ENCODE measurements at places on chromosomes 7 and 10.

DNA sequence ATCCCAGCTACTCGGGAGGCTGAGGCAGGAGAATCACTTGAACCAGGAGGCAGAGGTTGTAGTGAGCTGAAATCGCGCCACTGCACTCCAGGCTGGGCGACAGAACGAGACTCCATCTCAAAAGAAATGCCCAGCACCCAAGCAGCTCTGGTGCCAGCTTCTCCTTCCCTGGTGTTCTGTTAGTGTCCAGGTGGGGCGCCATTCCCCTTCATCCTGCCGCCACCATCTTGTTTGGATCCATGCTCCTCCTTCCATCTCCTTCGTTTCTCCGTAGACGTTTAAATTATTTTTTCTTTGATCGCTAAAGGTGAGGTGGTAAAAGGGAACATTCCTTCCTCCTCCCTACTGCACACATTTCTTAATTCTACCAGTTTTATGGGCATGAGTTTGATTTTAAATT lies 30.3 kb downstream of the PROSER2 start:
- DNase-seq: no peak

- DNase-seq: no peak
Measured at GRCh38 chr10:116201011-116201410, 72.0 kb downstream of the GFRA1 start.

DNA sequence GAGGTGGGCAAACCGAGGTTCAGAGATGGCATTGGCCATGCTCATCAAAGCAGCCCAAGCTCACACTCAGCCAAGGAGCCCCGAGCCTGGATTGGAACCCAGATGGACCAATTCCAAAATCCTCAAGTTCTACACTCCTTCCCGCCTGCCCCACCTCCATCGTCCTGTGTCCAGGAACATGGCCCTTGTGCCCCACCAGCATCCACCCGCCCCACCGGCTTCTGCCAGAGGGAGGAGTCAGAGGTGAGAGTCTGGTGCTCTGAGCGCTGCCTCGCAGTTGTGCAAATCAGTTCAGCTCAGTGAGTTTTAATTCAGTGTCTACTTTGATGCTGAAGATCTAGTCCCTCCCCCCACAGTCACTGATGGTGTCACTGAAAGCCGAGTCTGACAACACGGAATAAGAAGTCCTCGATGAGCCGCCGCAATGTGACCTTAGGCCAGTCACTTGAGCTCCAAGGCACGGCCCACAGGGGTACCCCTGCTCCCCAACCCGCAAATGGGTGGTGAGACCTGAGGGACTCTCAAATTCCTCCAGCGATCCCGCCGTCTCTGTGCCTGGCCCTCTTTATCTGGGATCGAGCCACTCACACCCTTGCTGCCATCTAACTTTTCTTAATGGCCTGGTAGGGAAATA lies 26.3 kb downstream of the PRKAG2 start:
- DNase-seq: no peak

DNA sequence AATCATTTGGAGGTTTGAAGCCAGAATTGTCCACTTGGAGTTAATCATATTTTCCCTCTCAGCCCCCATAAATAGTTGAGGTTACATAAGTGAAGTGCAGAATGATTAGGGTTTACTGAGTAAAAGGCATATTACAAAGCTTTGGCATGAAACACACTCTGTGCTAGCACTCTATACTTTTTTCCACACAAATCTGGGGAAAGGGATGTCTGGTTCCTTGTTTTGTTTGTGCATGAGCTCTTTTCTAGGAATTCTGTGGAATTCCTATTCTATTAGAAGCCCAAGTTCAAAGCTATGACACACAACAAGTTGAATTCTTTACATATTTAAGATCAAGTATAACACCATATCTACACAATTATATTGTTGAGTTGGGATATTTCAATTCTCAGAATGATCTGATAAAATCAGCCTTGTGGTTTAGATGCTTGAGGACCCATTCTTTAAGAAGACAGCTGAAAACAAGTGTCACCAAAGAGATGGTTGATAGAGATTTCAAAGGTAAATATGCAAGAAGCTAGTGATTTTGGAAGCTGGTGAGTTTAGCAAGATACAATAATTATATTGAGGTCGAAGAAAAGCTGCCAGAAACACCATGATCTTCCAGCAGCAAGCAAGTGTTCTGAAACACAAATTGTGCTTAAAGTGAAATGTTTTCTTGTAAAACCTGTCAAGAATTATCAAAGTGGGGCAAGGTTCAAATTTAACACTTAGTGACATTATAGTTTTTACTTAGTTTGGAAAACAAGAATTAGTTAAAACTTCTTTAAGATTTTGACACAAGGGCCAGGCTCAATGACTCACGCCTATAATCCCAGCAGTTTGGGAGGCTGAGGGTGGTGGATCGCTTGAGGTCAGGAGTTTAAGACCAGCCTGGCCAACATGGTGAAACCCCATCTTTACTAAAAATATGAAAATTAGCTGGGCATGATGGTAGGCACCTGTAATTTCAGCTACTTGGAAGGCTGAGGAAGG lies 122.6 kb downstream of the INHBA start:
- no peak for DNase-seq

- DNase-seq: no peak
Measured at GRCh38 chr10:79142522-79143309, 74.0 kb downstream of the ZMIZ1 start.

DNA sequence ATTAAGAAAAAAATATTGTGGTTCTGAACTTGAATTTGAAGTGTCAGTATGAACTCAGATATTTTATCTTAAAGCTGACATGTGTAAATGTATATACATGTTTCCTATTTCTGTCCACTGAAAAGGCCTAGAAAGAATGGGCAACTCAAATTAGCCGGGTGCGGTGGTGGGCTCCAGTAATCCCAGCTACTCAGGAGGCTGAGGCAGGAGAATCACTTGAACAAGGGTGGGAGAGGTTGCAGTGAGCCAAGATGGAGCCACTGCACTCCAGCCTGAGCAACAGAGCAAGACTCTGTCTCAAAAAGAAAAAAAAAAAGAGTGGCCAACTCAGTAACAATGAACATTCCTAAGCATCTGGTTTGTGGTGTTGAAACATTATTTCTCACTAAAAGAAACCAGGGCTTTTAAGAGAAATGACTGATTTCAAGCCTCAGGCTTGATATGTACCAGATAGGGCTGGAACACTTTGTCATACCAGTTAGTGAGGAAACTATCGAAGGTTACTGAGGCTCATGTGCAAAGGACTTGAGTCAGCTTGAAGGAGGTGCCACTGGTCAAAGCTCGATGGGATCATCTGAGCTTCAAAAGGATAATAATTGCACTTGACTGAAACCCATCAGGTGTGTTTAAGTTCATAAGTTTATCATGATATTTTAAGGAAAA lies 40.5 kb downstream of the AOAH start:
- DNase-seq: no peak

DNA sequence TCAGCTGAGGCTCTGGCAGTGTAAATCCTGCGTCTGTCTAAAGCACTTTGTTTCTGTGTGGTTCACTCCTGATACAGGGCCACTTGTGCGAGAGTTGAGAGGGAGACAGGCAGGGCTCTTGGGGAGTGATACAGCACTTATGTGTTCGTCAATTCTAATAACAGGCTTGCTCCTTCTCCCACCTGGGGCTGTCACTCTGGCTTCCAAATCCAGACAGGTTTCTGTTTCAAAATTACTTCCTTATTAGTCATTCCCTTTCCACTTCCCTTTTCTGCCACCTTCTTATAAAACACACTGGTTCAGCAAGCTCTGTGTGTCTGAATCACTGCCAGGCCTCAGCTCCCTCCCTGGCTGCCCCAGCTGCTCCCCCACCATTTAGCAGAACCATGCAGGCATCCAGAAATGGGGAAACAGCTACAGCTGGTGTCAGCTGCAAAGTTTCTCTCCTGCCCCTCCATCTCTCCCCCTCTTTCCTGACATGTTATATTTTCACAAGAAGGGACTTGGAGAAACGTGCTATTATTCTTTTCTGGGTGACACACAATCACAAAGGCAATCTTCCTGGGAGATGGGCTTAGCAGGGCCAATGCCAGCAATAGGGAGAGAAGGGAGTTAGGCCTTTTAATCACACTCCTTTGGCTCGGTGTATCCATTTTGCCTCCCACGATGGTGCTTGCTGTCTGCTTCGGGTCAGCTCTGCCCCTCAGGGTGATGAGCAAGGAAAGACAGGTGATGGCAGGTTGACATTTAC lies 58.4 kb upstream of the ZNRF2 start:
- DNase-seq: no peak

DNA sequence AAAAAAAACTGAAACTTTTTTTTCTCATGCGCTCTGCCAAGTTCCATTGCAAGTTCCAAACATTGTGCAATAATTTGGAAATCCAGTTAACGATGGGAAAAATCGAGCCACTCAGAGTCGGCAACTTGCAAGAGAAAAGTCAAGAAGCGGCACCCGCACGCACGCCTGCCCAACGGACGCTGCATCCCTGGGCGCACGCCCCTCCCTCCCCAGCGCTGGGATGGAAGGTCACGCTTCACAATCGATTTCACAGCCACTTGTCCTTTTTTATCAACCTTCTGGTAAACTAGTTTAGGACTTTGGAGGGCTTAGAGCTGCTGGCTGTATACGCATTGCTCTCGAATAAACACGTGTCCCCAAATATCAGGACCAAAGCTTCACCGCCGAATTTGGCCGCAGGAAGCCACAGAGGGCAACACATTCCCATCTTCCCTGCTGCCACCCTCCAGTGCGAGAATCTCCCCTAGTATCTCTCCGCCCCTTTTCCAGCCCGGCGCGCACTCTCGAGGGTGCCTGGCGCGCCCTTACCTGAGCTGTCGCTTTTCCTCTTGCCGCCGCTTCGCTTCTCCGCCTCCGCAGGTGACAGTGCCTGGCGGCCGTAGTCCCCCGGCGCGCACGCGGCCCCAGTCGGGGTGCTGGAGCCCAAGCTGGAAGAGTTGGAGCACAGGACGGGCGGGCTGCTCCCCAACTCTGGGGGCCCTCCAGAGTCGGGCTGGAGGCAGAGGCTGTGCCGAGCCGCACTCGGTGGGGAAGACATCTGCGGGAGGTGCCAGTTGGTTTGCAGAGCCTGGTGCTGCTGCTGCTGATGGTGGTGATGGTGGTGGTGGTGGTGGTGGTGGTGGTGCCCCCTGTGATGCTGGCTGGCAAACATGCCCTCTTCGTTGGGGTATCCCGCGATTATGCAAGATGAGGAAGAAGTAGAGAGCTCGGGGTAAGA lies 857 bp downstream of the MEOX2 start:
- DNase-seq: no peak
